ENCODE measurements at places on chromosomes 7 and 10. TPM values are rescaled to one million over a fixed set of nuclear protein-coding genes. Genes with fewer than 3 reads are reported as not detected.

DNA sequence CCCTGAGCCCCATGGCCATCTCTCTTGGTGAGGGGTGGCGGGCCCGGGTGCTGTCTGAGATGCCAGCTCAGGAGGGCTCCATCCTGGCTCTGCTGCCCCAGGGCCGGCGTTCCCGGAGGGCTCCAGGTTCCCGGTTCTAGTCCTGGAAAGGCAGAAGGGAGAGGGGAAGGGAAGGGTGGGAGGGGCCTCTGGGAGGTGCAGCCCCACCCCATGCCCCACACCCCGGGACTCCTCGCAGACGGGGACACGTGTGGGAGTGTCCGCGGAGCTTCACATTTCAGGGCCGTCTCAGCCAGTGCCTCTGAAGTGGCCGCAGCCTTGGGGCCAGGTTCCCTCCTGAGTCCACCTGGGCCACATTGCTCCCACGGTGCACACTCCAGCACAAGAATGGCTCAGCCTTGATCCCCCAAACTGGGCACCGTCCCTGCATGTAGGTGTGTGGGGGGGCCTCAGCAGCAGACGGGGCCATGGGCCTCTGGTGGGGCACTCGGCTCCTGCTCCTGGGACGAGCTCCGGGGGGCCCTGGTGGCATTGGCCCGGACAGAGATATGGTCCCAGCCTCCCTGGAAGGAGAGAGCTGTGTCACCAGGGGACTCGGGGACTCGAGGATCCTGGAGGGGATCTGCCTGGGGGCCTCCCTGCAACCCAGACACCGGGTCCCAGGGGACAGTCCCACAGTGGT, 5.8 kb downstream of the BHLHA15 start:
- DNase-seq: peak; percentile 71

GRCh38 chr10:44126291-44126717, 258.6 kb downstream of the CXCL12 start:
- no peak for DNase-seq

- no peak for DNase-seq
Measured at GRCh38 chr7:92621561-92622023, 31.4 kb upstream of the FAM133B start.

DNA sequence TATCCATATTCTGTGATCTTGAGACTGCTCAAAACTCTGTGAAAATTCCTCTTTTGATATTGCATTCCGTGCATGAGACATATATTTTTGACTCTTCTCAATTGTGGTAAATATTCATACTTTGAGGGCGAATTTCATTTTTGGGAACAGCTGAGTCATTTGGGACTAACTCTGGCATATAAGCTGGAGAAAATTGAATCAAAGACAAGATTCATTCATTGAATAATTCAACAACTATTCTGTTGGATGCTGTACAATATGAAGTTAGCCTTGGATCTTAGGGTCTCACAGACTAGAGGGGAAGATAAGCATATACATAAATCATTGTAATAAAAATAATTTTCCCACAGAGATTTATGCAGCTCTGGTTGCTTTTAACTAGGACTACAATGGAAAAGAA, 183.2 kb upstream of the NEBL start:
- DNase-seq: no peak

EPO gene
- not detected for total RNA-seq

NUDCD3 gene
- total RNA-seq: 75.1 TPM

EPDR1 gene
- 42.6 TPM for total RNA-seq
